Aorta (tissue), 5 donors: ENCODE measurements at places on chromosomes 6 and 20.

DNA sequence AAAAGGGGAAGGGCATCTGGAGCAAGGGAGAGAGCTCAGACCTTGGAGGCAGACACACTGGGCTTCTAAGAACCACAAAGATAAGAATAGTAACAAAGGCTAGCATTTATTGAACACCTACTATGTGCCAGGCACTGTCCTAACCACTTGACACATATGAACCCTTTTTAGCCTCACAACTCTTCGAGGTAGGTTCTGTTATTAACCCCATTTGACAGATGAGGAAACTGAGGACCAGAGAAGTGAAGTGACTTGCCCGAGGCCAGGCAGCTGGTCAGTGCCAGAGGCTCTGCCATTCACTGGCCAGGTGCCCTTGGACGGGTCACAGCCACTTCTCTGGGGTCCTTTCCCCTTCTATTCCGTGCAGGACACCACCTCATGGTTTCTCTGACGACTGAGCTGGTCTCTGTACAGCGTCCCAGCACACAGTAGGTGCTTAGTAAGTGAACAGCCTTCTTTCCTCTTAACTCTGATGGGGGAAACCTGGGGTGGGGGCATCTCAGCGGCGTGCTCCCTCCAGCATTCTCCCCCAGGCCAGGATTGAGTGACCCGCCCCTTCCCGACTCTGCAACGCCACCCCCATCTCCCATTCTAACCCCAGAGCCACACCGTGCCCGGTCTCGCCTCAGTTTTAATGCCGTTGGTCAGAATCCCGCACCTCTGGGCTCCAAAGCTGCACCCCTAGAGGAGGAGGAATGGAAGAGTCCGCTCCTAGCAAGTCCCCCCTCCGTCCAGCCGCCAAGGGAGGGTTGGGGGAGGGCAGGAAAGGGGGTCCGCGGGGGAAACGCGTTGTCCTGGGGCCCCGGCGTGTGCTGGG is 55.7 kb downstream of the CD40 start:
- no peak overlapping the region for H3K4me3 ChIP-seq
- H3K27ac ChIP-seq, result no peak overlapping the region
- H3K27me3 ChIP-seq, result no peaks in the 10 kb centered on the region
- DNase-seq, result no peak
- H3K36me3 ChIP-seq, result no peaks in the 10 kb centered on the region

- no peak overlapping the region for H3K4me3 ChIP-seq
- H3K36me3 ChIP-seq, result no peaks in the 10 kb centered on the region
- DNase-seq, result no peak
- no peak overlapping the region for H3K27ac ChIP-seq
- H3K4me1 ChIP-seq, result peaks cover 5% of the 10 kb centered on the region
- H3K27me3 ChIP-seq, result no peaks in the 10 kb centered on the region
Observed at GRCh38 chr20:4081421-4081820, 66.1 kb upstream of the RNF24 start.

DNA sequence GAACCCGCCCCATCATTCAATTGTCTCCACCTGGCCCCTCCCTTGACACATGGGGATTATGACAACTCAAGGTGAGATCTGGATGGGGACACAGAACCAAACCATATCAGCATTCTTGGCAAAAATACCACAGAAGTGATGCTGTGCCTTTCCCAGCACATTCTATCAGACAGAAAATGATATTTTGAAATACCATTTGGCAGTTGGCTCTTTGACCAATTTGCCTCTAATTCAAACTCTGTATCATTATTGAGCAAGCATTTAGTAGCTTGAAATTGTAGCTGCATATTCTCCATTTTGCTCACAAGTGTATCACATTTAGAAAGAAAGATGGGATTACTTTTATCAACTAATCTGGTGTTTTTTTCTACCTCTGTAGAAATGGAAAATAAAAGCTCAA is 64.0 kb downstream of the PLCB1 start:
- H3K27ac ChIP-seq, result no peak overlapping the region
- DNase-seq, result no peak
- no peak overlapping the region for H3K4me3 ChIP-seq
- H3K27me3 ChIP-seq, result no peaks in the 10 kb centered on the region

- H3K4me1 ChIP-seq, result peaks cover 33% of the 10 kb centered on the region
- no peak for DNase-seq
- no peak overlapping the region for H3K4me3 ChIP-seq
- H3K27me3 ChIP-seq, result no peaks in the 10 kb centered on the region
Observed at GRCh38 chr6:108591040-108591816, 30.5 kb downstream of the FOXO3 start.

- no peaks in the 10 kb centered on the region for H3K27me3 ChIP-seq
- H3K36me3 ChIP-seq, result no peaks in the 10 kb centered on the region
- no peak overlapping the region for H3K4me3 ChIP-seq
Observed at GRCh38 chr20:53706466-53707370, 113.1 kb upstream of the ZNF217 start.

DNA sequence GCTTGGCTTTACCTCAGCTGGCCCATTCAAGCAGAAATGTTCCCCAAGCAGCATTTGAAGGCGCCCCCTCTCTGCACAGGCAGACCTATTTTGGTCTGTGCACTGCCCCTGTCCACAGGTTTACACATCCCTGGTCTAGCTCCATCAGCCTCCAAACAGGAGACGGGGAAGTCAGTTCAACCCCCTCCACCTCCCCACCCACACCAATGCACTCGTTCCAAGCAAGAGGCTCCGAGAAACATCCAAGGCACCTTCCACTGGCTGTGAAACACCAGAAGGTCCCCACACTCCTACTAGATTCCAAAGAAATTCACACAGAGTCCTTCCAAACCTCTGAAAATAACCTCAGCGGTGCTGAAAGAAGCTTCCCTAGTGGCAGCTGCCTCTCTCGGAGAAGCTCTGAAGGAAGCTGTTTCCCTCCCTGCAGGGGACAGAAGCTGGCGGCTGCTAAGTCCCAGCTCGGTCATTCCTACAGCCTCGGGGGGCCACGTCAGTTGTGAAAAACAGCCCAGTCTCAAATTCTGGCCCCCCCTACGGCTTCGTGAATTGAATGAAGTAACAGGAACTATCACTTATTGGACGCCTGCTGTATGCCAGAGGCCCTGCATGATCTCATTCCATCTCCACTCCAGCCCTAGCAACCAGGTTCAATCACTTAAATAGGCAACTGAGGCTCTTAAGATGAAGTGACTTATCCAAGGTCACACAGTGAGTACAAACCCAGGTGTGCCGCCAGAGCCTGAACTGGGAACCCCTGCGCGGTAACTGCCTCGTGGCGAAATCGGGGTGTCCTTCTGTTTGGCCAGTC is 815 bp downstream of the SPATA2 start:
- H3K4me3 ChIP-seq, result peak overlapping the region; percentile 87
- H3K27ac ChIP-seq, result peak overlapping the region; percentile 75
- no peaks in the 10 kb centered on the region for H3K4me1 ChIP-seq
- no peaks in the 10 kb centered on the region for H3K27me3 ChIP-seq
- DNase-seq, result no peak

DNA sequence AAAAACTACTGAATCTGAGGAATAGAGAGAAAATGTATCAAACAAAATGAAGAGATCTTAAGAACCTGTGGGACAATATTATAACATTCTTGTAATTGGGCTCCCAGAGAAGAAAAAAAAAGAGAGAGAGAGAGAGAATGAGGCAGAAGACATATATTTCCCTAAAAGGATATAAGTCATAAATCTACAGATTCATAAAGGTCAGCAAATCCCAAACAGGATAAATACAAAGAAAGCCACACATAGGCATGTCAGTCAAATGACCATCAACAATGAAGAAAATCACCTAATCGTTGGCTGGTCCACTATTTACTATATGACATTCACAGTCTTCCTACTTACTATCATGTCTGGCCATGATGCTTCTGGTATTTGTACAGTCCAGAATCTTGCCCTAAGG is 190.3 kb downstream of the GMDS start:
- no peaks in the 10 kb centered on the region for H3K36me3 ChIP-seq
- H3K4me3 ChIP-seq, result no peak overlapping the region
- DNase-seq, result no peak
- no peaks in the 10 kb centered on the region for H3K4me1 ChIP-seq
- no peak overlapping the region for H3K27ac ChIP-seq

- H3K4me1 ChIP-seq, result no peaks in the 10 kb centered on the region
- H3K4me3 ChIP-seq, result no peak overlapping the region
- H3K27me3 ChIP-seq, result no peaks in the 10 kb centered on the region
- no peak overlapping the region for H3K27ac ChIP-seq
- no peaks in the 10 kb centered on the region for H3K36me3 ChIP-seq
- no peak for DNase-seq
Observed at GRCh38 chr6:90214461-90214860, 82.2 kb downstream of the BACH2 start.
